HFFc6 (cell line): ENCODE measurements at places on chromosomes 13 and 19.

DNA sequence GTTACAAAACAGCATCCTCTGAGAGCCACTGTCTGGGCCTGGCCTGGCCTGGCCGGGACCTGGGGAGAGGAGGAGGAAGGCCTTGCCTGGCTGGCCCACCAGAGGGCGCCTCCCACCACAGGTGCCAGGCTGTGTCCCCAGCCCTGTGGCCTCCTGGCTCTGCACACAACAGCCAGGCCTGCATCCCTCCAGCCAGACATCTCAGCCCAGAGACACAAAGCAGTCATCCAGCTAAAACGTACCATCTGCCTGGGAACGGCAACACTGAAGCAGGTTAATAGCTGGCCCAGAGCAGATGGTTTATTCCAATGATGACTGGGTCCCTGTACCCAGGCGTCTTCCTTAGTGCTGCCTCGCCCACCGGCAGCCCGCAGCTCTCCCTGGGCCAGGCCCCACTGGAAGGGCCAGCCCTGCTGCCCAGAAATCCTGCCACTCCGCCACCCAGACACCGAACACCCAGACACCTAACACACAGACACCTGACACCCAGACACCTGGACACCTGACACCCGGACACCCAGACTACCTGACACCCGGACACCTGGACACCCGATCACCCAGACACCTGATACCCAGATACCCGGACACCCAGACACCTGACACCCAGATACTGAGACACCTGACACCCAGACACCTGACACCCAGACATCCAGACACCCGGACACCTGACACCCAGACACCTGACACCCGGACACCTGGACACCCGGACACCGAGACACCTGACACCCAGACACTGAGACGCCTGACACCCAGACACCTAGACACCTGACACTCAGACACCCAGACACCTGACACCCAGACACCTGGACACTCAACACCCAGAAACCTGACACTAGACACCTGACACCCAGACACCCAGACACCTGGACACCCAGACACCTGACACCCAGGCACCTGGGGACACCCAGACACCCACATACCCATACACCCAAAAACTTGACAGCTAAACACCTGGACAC is 20.1 kb downstream of the C19orf12 start:
- peak; percentile 56 for DNase-seq

DNA sequence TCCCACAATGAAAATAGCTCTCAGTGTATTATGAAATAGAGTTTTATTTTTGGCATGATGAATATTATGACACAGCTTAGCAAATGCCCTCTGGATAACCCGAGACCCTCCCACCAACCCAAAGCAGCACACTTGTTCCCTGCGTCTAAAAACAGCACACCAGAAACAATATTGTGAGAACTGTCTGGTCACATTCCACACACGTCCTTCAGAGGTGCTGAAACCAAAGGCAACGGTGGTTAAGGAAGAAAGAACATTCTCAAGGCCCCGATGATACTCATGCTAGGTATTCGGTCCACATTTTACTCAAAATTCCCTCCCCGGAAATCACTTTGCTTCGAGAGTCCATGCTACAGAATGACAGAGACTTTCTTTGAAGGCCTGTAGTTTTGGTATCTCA is 156.7 kb downstream of the SLC7A1 start:
- DNase-seq, result no peak

DNA sequence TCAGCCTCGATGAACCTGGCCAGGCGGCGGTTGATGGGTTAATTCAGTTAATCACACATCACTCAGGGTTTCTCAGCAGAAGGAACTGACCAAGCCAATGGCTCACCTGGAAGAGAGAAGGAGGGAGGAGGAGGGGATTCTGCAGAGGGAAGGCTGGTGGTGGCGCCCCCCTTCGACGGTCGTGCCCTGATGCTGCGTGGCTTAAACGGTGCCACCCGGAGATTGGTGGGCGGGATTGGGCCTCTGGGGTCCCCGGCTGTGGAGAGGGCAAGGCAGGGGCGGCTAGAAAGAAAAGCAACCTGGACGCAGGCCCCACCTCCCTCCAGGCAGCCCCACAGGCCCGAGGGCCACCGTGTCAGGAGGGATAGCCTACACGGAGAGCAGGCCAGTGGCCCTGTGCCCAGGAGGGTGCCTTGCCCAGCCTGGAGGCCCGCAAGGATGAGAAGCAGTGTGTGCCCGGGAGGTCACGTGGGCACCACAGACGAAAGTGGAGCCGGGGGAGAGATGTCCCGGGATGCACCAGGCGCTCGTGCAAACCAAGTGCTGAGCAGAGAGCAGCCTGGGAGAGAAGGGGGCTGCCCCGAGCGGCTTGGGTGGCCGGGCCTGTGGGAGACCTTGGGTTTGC is 16.0 kb downstream of the CSNK1G2 start:
- no peak for DNase-seq

GRCh38 chr13:54018485-54018884 is 989.9 kb downstream of the OLFM4 start:
- DNase-seq, result no peak

DNA sequence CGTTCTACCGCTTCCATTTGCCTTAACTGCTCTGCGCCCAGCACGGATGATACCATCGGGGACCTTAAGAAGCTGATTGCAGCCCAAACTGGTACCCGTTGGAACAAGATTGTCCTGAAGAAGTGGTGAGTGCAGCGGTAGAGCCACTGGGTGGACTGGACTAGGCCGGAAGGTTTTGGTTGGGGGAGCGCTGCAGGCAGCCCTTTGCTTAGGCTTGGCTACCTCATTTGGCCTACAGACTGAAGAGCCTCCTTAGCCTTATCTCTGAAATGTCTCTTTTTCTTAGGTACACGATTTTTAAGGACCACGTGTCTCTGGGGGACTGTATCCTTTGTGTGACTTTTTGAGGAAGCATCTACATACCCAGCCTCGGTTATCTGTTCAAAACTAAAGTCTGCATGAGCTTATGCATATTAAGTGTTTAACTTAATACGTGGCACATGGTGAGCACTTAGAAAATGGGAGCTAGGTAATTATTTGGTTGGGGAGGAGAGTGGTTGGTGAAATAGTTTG is 889 bp downstream of the UBL5 start:
- no peak for DNase-seq

DNA sequence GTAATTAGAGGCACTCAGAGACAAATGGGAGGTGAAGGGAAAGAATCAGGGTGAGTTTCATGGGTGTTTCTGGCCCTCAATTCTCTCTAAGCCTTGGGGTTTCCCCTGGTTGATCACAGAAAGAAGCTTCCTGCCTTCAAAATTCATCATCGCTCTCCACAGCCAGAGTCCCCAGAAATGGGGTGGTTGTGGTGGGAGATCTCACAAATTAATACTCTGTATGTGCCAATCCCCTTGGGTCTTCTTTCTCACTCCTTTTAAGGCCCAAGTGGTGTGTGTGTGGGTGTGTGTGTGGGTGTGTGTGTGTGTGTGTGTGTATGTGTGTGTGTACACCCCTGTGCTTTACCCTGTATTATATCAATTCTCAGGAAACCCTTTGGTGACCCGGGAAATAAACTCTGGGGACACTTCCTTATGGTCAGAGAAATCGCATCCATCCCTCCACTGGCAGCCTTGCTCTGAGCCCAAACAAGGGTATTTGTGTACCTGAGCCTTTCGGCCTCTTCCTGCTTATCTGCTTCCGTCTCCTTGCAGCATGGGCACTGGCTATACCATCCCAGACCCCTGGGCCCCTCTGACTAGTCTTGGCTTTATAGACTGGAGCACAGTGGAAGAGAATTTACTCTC is 2.8 kb upstream of the FCGBP start:
- no peak for DNase-seq

- DNase-seq, result no peak
Measured at GRCh38 chr13:60162096-60162495, 1.6 kb downstream of the DIAPH3 start.

DNA sequence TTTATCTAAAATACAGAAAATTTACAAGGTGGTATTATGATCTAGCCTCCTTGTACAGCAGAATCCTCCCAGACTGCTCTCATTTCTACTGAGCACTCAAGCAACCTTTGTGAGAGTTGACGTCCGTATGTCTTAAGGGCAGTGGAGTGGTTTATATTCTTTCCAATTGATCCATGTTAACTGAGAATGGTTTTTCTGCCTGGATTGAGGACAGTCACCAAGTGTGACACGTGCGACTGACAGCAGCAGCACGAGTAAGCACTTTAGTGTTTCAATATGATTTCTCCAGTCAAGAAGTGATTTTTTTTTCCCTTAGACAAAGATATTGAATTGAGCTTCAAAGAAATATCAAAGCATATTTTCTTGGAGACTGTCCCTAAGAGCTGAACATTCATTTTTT is 901.7 kb downstream of the PCDH9 start:
- DNase-seq, result no peak

DNA sequence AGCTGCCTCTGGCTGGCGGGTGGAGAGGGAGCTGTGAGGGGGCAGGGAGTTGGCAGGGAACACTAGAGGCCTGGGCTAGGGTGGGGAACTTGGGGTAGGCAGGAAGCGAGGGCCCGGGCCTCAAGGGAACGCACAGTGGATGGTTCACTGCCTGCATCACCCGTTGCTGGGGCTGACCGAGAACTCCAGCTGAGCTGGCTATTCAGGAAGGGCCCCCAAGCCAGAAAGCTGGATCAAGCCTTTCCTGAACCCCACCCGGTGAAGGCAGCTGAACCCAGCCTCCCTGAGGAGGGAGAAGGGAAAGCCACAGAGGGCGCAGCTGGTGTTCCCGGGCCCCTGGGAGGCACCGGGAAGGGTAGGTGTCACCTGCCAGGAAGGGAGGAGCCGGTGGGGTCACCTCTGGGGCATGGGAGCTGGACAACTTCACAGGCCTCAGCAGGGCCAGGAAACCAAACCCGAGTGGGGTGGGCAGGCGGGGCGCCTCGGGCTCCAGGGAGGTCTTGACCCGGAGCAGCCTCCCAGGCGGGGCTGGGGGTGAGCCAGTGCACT is 13.9 kb downstream of the PALM start:
- no peak for DNase-seq

DNA sequence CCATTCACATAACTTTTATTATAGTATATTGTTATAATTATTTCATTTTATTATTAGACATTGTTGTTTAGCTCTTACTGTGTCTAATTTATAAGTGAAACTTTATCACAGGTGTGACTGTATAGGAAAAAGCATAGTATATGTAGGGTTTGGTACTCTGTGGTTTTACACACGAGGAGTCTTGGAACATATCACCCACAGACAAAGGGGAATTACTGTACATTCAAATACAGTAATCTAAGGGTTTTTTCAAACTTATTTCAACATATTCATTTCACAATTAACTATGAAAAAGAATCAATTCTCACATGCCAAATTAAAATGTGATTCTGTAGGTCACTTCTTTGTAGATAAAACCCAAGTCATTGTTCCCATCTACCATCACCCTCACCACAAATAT is 46.0 kb downstream of the RBM26 start:
- DNase-seq, result no peak

GRCh38 chr13:111227405-111227804 is 93.0 kb upstream of the TEX29 start:
- no peak for DNase-seq

- DNase-seq, result no peak
Measured at GRCh38 chr13:33543089-33543459, 257.5 kb upstream of the STARD13 start.

GRCh38 chr13:29619995-29620394 is 24.5 kb upstream of the SLC7A1 start:
- peak; percentile 37 for DNase-seq

GRCh38 chr19:54281007-54281728 is at the start of gene LILRB2:
LILRB2 (minus strand) TSS chr19:54281110; CDS start chr19:54280496, 614 bp downstream.
- no peak for DNase-seq

DNA sequence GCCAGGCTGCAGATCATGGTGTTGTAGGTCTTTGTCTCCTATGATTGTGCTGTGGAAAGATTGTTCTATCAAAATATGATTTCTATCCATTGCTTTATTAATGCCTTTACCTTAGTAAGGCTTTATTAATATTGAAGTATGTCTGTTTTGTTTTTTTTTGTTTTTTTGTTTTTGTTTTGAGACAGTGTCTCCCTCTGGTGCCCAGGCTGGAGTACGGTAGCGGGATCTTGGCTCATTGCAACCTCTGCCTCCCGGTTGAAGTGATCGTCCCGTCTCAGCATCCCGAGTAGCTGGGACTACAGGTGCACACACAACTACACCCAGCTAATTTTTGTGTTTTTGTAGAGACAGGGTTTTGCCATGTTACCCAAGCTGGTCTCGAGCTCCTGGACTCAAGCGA is 7.7 kb downstream of the IRGC start:
- DNase-seq, result no peak

DNA sequence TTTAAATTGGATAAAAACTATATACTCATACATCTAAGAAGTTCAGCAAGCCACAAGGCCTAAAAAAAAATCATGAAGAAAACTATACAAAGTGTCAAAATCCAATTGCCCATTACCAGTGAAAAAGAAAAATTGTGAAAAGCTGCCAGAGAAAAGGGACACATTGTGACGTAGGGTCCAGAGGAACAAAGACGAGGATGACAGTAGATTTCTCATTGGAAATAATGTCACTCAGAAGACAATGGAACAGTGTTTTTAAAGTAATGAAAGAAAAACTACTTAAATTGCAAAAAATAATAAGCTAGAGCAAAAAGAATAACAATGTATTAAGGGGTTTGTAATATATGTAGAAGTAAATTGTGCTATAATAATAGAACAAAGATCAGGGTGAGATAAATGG is 195.2 kb downstream of the EFNB2 start:
- no peak for DNase-seq
